Colonic mucosa (tissue), 4 donors: ENCODE measurements at places on chromosomes 16 and 17. TPM values are rescaled to one million over a fixed set of nuclear protein-coding genes. Genes with fewer than 3 reads are reported as not detected.

ARHGAP44 gene
- 46.3 TPM for total RNA-seq

TNFRSF13B gene
- total RNA-seq, result 1.1 TPM

KRT15 gene
- 20.0 TPM for total RNA-seq

G6PC1 gene
- 0.40 TPM for total RNA-seq

HOXB8 gene
- 4.2 TPM for total RNA-seq

ZFP3 gene
- 6.3 TPM for total RNA-seq

CPNE7 gene
- 1.6 TPM for total RNA-seq

NACA2 gene
- total RNA-seq, result 0.32 TPM

PERCC1 gene
- total RNA-seq, result 0.27 TPM

- no peak for DNase-seq
Observed at GRCh38 chr16:73091174-73091573, 43.2 kb upstream of the ZFHX3 start.

DNA sequence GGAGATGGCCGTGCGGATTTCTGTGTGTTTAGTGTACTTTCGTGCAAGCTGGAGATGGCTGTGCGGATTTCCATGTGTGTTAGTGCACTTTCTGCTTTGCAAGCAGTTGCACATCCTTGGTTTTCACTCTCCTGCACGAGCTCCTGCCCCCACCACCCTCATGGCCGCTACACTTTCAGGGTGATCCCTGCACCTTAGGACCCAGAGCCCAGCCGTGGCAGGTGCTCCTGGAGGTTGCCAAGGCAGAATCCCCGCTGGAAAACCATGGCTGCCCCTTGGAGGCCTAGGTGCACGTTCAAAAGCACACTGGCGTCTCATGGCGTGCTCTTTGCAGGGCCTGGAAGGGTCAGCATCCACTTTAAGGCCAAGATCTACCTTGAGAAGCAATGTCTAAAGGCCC, 311.0 kb upstream of the TNRC6C start:
- DNase-seq, result no peak

- DNase-seq, result peak; percentile 85
Observed at GRCh38 chr16:22188595-22189442, 17.3 kb upstream of the EEF2K start.

- no peak for DNase-seq
Observed at GRCh38 chr17:163514-164098, 17.8 kb downstream of the DOC2B start.

DNA sequence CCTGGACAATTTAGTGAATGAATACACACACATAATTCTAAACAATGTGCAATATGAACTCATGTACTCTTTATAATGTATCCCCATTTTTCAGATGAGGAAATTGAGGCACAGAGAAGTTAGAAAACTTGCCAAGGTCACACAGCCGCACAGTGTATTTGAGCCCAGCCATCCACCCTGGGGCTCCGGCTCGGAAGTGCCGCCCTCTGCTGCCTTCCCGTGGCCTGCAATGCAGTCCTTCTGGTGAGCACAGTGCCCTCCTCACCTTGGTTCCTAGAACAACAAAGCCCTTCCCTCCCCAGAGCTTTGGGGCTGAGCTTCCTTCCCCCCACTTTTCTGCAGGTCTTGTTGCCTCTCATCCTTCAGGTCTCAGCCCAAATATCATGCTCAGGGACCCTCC, 63.7 kb downstream of the C16orf78 start:
- DNase-seq, result no peak

- no peak for DNase-seq
Observed at GRCh38 chr17:18028114-18028951, 10.6 kb downstream of the ATPAF2 start.

- no peak for DNase-seq
Observed at GRCh38 chr16:13425836-13426235, 494.1 kb upstream of the ERCC4 start.

DNA sequence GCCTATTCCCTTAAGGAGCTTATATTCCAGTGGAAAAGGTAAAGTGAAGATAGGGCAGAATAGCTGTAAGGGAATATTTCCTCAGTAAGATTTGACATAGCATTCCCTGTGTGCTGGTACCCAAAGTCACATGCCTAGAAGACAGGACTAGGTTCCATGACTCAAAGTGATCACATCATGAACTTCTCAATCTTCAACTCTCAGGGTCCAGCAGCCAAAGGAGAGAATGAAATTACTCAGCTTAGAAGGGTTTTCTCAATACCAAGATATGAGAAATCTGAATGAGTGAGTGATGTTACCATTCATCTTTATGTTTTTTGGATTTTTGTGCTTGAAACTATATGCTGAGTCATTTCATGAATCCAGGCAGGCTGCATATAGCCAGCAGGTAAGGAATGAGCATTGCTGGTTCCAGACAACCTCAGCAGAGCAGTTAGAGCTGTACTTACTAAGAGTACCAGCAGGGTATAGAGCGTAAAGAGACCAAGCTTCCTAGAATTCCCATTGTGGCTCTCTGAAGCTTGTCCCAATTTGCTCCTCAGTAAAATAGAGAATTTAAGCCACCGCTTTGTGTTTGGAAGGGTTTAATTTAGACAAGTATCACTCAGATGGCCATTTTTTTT, 91.1 kb downstream of the ANKFN1 start:
- DNase-seq, result no peak

GRCh38 chr16:30892670-30893416, 1.0 kb downstream of the BCL7C start:
- DNase-seq, result no peak

DNA sequence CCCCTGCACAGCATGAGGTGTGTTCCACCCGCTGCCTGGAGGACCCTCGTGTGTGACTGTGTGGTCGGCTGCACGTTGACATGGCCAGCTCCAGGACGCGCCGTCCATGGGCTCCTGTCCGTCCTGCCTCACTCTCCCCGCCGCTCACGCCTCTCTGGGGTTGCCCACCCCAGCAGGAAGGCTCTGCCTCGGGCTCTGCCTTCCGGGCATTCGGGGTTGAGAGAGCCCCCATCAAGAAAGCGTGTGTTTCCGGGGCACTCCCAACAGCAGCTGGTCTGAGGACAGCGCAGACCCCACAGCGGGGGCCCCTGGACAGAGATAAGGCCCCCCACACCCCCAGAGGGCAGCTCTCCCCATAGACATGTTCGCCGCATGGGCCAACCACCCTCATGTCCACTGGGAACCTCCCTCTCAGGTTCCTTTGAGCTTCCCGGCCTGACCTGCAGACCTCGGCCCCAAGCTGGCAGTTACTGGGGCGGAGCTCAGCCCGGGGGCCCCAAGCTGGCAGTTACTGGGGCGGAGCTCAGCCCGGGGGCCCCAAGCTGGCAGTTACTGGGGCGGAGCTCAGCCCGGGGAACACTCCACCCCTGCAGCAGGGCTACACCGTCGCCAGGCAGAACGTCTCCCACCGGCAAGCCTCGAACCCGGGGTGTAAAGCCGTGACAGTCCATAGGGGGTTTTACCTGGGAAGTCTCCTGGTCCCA, 8.4 kb upstream of the PIEZO1 start:
- no peak for DNase-seq

DNA sequence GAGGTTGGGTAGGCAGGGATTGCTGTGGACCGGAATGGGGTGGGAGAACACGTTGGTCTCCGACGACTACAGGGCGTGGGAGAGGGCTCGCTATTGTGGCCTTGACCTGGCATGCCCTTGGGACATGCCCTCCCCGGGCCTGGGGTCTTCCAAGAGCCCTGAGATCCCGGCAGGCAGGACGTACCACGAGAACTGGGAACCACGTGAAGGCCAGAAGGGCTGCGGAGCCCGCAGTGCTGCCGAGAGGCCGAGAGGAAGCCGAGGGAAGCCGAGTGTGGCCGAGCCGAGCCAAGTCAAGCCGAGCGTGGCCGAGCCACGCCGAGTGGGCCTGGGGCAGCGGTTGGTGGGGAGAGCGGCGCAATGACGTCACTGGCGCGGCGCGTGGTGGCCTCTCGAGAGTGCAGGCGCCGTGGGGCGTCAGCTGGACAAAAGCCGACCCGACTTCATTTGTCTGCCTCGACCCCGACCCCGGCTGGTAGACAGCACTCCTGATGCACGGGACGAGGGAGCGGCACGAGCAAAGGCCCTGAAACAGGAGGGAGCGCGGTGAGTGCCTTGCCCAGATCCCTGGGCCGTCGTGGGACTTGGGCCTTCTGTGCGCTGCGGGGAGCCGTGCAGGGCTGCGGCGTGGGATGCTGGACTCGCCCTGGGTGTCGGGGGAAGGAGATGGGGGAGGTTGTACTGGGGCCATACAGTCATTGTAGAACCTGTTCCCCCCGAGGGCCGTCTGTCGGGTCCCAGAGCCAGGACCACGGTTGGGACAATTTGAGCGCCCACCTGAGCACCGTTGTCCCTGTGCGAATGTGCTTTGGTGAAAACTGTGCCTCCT, 6.6 kb downstream of the SOCS1 start:
- no peak for DNase-seq

DNA sequence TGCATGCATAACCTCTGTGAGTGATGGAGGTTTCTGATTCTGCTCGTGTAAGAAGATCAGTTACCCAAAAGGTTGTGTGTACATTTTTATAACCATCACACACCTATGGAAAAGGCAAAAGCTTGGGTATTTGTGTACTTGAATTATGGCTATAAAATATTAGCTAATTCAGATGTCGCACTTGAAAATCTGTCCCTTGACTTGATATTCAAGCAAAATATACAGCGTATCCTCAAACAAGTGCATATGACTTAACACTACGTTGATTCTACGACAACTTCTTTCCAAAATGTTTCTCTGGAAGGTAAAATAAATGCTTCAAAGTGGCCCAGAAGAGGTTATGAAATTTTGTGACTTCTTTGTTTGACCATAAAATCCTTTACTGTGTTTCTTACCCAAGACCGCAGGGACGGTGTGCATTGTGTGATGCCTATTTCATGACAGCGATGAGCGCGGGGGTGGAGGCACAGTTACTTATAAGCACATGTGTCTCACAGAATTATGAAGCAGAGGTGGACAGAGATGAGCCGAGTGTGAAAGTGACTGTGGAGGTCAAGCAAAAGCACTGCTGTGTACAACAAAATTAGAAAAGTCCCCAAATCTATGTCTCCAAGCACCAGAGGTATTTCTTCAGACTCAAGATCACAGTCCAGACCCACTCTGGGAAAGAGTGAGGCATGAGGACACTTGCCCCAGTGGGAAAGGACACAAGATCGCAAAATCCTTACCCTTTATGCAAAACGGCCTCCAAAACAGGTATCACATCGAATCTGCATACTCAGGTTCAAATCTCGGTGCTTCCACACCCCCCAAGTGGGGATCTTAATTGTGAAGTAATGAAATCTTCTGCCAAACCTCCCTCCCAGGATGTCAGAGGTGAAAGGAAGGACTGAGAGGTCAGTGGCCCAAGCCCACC, 4.1 kb upstream of the HOXB9 start:
- peak; percentile 62 for DNase-seq

DNA sequence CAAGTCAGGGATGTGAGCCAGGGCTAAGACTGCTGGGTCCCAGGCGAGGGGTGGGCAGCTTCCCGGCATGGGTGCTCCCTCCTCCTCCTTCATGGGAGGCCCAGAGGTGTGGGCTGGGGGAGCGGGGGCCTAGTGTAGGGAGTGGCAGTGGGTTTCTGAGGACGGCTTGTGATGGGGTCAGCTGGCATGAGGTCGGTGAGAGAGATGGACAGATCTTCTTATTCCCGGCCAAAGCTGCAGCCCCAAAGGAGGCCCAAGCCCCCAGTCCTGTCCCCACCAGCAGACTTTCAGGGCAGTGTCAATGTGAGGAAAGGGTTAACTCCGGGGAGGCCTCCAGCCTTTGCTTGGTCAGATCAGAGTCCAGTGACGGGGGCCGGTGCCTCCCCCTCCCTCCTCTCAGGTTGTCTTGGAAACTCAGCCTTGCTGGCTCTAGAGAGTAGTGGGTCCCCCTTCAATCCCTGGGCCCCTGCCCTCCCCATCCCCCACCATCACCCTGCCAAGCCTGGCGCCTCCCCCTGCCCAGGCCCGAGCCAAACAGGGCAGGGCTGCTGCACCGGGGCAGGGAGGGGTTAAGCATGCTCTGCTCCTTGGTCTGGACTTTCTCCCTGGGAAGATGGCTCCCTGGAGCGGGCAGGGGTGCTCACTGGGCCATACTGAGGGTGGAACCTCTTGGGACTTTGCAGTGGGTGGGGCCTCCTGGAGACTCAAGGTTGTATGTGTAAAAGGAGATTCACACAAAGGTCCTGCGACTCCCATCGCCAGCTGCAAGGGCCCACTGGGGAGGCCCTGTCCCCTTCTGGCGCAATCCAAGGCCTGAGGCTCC, 12.4 kb downstream of the NAT9 start:
- DNase-seq, result peak; percentile 81

DNA sequence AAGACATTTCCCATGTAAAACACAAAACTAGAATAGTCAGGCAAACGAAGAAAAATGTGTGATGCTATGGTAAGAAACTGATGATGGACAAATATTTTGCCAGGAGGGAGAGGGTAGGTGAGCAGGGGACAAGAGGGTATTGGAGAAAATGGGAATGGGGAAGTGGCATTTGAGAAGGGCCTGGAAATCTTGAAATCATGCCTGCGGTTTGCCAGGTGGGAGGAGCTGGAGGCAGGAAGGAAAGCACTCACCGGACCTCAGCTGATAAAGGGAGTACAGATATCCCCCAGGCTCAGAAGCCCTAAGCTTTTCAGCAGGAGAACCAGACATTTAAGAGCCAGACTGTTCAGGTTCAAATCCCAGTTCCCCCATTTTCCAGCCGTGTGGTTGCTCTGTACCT, 103.6 kb downstream of the GSG1L start:
- DNase-seq, result no peak

DNA sequence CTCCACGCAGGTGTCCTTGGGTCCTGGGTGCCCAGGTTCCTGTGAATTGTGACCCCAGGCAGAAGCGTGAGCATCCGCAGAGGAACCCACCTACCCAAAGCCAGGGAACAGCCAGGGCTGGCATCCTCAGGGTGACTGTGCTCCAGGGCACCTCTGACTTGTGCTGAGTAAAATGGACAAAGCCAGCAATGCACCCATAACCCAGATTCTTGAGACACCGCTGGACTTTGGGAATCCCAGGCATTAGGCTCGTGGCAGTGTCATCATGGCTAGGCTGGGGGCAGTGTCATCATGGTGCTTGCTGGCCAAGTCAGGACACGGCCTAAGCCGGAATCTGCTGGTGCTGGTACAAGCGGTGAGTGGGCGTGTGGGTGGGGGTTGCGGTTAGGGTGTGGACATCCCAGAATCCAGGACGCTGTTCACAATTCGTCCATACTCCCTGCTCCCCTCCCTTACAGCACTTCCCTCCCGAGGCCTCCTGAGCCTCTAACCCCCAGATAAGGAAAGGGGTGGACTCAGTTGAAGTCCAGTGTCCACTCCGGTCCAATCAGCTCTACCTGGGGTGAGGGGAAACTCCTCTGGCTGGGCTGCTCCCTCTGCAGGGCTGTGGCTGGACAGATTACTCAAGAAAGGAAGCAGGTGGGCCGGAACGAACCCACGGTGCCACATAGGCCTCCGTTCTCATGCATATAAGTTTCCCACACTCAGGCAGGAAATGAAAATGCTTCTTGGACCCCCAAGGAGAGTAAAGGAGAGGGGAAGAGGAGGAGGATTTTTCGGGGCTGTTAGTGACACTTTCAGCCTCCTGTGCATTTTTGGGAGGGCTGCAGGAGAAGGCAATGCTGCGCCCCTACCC, 138.9 kb downstream of the SEC14L1 start:
- peak; percentile 52 for DNase-seq

DNA sequence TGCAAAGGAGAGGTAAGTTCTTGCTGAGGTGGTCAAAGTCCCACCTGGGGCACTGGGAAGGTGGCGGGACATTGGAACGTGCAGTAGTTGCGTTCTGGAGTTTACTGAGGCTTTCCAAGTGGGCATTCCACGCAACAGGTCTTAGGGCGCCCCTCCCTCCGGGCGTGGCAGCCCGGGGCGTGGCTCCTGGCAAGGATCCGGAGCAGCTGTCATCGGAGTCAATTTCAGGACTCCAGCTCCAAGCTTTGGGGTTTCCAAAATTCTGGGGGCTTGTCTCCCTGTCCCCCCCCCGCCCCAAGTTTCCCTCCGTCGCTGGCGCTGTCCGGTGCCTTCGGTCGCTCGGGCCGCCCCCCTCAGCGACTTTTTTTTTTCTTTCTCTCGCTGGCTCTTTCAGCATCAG, 43.1 kb upstream of the AMZ2 start:
- no peak for DNase-seq
